ENCODE measurements at places on chromosomes 11 and 22.

- no peak for DNase-seq
These were observed at the start of gene CNTN5 for GRCh38 chr11:99020352-99021225. Gene CNTN5, plus strand, starts transcription at chr11:99020949.

GRCh38 chr11:77071077-77071476 is 4.3 kb downstream of the CAPN5 start:
- no peak for DNase-seq

- no peak for DNase-seq
These were observed 82.9 kb upstream of the THY1 start for GRCh38 chr11:119505861-119506260.

GRCh38 chr11:113137713-113138529 is 176.5 kb upstream of the TTC12 start:
- no peak for DNase-seq

DNA sequence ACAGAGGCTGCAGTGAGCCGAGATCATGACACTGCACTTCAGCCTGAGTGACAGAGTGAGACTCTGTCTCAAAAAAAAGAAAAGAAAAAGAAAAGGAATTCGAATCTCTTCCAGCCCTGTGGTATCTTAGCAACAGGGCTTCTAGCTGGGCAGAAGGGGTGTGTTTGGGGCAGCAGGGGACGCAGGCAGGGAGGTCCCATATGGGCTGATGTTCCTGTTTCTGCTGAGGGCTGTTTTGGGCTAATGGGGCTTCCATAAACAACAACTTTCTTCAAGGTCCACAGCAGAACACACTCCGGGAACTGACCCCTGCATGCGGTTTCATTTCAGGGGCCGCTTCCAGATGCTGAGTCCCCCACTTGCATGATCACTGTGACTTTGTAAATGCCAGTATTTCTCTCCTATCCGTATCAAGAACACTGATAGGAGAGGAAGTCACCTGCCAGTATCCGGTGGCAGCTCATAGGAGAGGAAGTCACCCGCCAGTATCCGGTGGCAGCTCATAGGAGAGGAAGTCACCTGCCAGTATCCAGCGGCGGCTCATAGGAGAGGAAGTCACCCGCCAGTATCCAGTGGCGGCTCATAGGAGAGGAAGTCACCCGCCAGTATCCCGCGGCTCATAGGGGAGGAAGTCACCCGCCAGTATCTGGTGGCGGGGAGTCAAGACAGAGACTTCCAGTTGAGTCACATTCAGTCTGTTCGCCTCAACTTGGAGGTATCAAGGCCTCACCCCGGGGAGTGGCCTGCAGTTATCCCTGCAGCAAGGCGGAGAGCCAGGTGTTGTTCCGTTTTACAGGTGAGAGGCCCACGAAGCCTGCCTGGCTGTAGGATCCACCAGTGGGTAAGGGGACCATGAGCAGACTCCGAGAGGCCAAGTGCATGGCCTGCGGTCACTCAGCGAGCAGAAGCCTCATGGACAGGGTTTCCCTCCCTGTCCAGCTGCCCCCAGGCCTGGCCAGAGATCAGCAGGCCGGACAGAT is 8.3 kb upstream of the FGF19 start:
- no peak for DNase-seq

- no peak for DNase-seq
These were observed 319.3 kb downstream of the CADM1 start for GRCh38 chr11:115184901-115185300.

GRCh38 chr11:59778122-59778521 is 22.9 kb downstream of the STX3 start:
- DNase-seq, result no peak

Data from activated T-helper 1 cell treated with anti-CD3 and anti-CD28 coated beads, Interleukin-2, amount 50 U/mL, for 16 hours (primary cell).